ENCODE measurements at places on chromosomes 2 and 18.

DNA sequence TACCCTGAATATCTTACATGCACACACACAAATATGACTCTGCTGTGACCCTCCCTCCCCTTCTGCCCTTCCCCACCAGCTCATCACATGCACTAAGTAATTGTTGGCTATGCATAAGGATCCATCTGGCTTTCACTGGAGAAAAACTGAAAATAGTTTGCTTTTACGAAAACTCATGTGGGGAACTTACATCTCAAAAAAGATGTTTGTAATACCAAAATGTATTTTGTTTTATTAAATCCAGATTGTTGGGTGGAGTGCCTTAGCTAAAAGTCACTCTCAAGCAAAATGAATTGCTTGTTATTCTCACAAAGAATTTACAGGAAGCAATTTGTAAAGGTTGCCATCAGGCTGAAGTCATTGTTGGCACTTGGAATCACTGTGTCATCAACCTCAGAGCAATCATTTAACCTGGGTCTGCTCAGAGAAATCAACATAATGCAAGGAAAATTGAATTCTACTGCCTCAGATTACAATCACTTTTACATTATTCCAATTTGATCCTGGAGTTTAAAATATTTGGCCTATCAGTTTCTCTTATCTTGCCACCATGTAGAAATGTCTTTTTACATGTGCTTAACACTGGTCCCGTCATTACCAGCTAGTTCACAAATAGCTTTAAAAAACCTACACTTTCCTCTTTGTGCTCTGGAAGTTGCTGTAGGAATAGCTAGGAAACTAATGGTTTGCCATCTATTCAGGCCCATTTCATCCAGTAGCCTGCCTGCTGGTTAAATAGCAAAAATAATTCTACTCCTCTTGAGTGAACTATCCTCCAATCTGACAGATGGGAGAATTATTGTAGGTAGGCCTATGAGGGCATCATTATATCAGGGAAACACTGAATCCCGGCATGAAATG is 90.3 kb upstream of the TMEM17 start:
- peak; percentile 23 for DNase-seq

GRCh38 chr2:215680605-215681598 is 245.0 kb upstream of the FN1 start:
- peak; percentile 33 for DNase-seq

DNA sequence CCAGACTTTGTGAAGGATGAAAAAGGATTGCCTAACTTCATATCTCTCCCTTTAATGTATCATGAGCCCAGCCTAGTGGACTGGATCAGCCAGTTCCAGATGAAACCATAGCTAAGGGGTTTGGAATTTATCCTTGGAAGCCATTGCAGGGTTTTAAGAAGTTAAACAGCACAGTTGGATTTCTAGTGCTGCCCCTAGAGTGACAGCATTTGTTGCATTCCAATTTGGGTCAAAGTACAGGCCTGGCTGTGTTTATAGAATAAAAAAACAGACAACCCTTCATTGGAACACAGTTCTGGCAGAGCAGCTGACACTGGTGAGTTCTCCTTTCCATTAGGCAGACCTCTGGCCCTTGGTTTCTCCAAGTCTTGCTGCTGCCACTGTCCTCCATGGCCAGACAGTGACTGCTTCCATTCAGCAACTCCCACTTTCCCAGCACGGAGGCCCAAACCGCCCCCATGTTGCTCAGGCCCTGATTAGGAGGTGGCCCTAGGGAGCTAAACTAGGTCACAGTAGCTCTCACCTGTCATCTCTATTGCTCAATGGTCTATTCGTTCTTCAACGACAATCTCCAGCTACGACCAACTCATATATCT is 8.0 kb downstream of the GPR39 start:
- DNase-seq, result no peak

DNA sequence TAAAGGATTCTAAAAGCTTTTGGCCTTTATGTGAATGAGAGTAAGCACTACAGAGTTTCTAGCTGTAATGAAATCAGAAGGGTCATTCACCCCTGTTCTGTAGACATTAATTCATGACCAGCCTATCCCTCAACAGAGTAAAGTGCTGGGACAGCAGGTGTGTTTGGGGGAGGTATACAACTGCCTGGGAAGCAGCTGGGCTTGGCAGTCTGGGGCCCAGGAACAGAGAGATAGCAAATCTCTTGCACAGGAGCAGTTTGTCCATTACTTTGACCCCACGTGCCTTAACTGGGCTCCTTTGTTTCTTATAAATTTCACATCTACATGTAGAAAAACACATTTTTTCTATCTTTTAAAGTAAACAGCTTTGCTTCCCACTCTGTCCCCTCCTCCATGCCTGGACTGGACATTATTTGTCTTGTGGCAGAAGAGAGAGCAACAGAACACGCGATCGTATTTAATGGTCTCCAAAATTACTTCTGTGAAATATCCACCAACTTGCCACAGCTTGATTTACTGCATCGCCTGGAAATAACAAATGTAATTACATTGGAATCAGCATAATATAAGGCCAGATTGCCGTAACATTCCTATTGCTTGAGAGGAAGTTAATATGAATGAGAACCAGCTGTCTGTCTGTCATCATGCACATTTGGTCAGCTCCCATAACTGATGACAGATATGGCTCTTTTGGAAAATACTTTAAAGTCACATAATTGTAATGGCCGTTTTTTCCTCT is 263.8 kb downstream of the RBM43 start:
- DNase-seq, result no peak

DNA sequence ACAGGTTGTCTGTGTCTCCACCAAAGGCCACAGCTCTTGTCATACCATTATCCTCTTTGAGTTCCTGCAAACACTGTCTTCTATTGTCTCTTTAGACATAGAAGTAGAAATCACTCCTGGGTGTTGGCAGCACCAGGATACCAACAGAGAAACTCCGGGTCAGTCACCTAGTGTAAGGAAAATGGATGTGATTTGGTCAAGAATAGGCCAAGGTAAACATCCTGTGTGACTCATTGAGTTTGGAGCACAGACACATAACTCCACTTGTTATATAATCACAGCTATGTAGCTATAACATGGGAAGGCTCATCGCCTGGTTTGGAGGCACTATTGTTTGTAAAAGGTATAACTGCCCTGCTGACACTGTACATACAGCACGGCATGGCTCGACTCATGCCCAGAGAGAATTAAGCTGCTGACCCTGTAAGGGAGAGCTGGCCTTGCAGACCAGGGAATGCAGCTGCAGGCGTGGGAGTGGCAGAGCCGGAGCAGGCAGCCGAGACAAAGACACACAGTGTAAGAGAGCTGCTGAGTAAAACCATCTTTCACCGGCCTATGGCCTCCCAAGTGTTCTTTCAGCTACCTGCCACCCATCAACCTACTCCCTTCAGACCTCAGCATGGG is 3.4 kb upstream of the TXNL1 start:
- DNase-seq, result peak; percentile 18

GRCh38 chr2:229937537-229937936 is 15.2 kb downstream of the FBXO36 start:
- DNase-seq, result no peak

DNA sequence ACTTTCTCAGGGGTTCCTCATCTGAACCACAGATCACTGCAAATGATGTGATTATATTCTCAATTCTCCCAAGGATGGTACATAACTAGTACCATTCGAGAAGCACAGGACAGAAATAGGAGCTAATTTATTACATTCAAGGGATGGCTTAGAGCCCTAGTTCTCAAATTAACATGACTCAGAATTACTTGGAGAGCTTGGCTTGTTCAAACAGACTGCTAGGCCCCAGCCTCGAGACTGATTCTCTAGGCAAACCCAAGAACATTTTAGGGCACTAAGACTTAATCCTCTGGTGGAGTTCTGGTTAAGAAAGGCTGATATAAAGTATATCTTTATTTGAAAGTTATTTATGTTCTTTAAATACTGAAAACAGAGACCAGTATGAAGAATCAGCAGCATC is 35.8 kb downstream of the HIBCH start:
- DNase-seq, result no peak

DNA sequence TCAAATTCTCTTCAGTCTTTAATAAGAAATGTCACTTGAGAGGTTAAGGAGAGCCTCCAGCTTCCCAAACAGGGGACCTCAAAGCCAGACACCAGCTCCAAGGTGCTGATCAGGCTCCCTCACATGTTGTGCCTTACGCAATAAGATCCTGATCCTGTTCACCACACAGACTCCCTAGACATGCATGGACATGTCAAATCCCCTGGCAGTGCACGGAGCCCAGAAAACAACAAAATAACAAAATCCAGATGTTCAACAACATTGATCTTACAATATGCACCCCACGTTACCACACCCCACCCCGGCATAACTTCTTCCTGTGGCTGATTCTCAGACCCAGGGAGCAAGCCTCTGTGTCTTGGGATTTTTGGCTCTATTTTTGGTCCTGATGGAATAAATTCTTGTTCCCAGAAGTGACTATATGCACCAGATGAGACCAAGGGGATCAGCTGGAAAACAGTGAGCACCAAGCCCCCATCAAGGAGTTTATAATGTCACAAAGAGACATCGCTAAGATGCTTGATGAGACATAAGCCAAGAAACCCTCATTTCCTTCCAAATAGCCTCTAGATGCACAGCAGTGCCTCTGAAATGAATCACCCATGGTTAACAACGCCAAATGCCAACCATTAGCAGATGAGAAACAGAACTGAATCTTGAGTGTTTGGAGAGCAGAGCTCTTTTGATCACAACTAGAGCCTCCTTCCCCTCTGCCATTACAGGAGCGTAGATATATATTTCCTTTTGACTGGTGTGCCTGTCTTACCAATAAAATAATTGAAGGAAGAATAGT is 198.2 kb downstream of the PRKCE start:
- peak; percentile 34 for DNase-seq

GRCh38 chr18:4353853-4354418 is 101.2 kb downstream of the DLGAP1 start:
- DNase-seq, result no peak

DNA sequence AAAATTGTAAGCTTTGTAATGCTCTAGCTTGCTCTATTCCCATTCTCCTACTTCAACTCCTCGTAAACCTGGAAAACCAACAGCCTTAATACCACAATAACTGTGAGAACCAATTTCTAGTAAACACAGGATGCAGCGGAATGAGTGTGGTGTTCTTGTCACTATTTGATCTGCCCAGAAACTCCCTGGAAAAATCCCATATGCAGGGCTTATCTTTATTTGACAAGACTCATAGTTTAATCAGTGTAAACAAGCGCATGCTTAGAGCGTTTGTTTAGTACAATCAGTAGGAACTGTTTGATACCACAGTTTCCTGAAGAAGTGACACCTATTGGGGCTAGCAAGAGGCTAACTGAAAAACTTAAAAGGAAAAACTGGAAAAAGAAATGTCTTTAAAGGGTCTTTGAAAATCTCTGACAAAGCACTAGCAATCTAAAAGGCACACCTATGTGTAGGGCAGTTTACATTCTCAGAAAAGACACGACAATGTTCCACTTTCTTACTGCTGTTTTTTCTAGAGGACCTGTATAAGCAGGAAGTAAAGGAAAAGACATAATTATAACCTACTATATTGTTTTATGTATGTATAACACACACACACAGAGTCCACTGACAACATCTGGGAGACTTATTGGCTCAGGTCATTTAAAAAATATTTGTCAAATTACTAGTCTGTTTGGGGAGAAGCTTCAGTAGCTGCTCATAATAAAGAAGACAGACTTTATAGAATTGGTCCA is 241.4 kb upstream of the KLHL14 start:
- no peak for DNase-seq

- no peak for DNase-seq
Observed at GRCh38 chr2:77005522-77005921, 516.7 kb downstream of the LRRTM4 start.

DNA sequence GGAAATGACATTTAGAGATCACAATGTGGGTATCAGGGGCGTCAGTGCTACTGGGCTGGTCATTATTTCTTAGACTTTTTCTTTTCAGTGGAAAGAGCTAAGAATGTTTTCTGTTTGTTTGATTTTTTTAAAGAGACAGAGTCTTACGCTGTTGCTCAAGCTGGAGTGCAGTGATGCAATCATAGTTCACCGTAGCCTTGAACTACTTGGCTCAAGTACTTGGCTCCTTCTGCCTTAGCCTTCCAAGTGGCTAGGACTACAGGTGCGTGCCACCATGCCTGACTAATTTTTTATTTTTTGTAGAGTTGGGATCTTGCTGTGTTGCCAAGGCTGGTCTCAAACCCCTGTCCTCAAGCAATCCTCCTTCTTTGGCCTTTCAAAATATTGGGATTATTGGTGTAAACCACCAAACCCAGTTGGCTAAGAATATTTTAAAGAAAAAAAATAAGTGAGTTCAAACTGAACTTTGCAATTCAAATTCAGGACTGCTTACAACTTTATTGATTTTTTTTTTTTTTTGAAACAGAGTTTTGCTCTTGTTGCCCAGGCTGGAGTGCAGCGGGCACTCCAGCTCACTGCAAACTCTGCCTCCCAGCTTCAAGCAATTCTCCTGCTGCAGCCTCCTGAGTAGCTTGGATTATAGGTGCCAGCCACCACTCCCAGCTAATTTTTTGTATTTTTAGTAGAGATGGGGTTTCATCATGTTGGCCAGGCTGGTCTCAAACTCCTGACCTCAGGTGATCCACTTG is 154.2 kb downstream of the MIB1 start:
- DNase-seq, result no peak

GRCh38 chr18:48790226-48790863 is 160.4 kb downstream of the SMAD7 start:
- DNase-seq, result no peak

- DNase-seq, result no peak
Observed at GRCh38 chr2:30752811-30753210, 54.4 kb downstream of the CAPN13 start.

DNA sequence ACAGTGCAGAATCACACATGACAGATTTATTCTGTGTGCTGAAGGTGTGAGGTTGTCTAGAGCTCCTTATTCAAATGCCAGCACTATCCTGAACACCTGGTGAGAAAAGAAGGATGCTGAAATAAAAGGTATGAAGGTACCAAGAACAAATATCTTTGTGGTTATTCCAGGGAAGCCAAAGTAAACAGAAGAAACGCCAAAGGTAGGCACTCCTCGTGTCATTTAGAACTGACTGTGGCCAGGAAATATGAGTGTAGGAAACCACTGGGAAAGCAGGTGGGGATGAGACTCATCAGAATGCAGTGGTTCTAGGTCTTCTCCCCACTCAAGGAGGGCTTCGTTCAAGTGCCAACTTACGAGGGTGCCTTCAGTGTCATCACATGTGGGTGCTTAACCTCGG is 80.8 kb downstream of the KIF5C start:
- no peak for DNase-seq

- DNase-seq, result no peak
Observed at GRCh38 chr2:136162438-136162837, 44.5 kb upstream of the CXCR4 start.

GRCh38 chr2:82165377-82165776 is 1860.8 kb upstream of the LRRTM1 start:
- no peak for DNase-seq

DNA sequence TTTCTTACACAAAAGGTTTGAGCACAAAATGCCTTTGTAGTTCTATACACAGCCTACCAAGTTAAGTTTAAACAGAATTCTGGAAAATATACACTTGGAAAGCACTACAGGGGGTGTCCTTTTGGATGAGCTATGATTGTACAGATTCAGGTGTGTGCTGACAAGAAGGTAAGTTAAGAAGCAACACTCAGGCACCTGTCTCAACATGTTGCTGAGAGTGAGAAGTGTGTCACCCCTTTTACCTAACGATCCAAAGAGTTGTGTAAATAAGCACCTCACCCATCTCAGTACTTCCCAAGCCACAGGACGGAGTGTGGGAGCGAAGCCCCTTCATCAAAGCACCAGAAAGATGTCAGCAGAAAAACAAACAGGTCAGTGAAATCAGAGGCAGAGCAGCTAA is 109.5 kb upstream of the DAPL1 start:
- DNase-seq, result no peak

All from NCI-H226 (cell line).